ENCODE measurements at places on chromosomes 13 and 19.

GRCh38 chr19:10420444-10421239 lies at the start of gene PDE4A:
PDE4A (plus strand) TSS chr19:10420538; CDS start chr19:10420765, 227 bp downstream.
- DNase-seq: peak; percentile 43

DNA sequence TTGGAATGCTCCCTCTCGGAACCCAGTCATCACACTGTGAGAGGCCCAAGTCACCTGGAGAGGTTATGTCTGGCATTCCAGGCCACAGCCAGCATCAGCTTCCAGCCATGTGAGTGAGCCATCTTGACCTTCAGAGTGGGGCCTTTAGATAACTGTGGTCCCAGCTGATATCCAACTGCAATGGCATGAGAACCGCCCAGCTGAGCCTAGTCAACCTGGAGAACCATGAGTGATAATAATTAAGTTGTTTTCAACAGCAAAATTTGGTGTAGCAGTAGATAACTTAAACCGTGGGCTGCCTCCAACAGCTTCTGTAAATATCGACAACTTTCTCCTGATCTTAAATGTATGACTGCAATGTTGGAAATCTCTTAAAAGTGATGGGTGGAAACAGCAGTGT lies 24.6 kb downstream of the DYRK1B start:
- DNase-seq: no peak

DNA sequence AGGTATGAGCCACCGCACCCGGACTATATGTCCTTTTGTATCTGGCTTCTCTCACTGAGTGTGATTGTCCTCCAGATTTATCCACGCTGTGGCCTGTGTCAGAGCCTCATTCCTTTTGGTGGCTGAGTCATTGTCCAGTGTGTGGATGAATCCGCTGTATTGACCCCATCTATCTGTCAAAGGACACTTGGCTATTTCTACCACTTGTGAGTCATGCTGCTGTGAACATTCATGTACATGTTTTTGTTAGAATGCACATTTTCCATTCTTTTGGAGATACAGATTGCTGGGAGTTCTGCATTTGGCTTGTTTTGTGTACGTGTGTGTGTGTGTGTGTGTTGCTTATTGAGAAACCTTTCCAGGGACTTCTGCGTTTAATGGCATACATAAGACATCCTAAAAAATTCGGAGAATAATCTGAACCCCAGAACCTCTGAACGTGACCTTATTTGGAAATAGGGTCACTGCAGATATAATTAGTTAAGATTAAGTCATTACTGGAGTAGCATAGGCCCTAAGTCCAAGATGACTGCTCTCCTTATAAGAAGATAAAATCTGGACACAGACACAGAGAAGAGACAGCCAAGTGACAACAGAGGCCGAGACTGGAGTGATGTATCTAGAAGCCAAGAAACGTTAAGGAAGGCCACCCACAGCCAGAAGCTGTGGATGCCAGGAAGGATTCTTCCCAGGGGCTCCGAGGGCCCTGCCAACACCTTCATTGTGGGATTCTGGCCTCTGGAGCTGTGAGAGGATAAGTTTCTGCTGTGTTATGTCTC lies 4.9 kb upstream of the GIPC3 start:
- DNase-seq: no peak

DNA sequence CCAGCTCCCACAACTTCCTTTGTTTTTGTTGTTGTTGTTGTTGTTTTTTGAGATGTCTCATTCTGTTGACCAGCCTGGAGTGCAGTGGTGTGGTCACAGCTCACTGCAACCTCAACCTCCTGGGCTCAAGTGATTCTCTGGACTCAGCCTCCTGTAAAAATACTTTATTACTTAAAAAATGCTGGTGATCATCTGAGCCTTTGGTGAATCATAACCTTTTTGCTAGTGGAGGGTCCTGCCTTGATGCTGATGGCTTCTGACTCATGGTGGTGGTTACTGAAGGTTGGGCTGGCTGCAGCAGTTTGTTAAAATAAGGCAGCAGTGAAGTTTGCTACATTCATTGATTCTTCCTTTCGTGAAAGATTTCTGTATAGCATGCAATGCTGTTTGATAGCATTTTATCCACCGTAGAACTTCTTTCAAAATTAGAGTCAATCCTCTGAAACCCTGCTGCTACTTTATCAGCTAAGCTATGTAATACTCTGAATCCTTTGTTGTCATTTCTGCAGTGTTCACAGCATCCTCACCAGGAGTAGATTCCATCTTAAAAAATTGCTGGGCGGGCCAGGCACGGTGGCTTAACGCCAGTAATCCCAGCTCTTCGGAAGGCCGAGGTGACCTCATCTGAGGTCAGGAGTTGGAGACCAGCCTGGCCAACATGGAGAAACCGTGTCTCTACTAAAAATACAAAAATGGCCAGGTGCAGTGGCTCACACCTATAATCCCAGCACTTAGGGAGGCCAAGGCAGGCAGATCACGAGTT lies 18.0 kb downstream of the ARHGAP35 start:
- no peak for DNase-seq

GRCh38 chr19:7831452-7831851 lies 1.4 kb downstream of the EVI5L start:
- no peak for DNase-seq

- peak; percentile 30 for DNase-seq
These were observed 14.6 kb downstream of the VSIG10L start for GRCh38 chr19:51327066-51328001.

GRCh38 chr19:42200116-42200715 lies 17.3 kb downstream of the DEDD2 start:
- no peak for DNase-seq
